Cortex of kidney (tissue), 1 donor: ENCODE measurements at places on chromosomes 1 and 21.

GRCh38 chr1:228687587-228687986, 47.7 kb upstream of the RHOU start:
- no peak for DNase-seq

- DNase-seq: no peak
Measured at GRCh38 chr1:153745417-153745816, 17.6 kb downstream of the INTS3 start.

GRCh38 chr1:178232108-178232507, 138.2 kb downstream of the RASAL2 start:
- DNase-seq: no peak

GRCh38 chr1:5507340-5507739, 484.9 kb downstream of the NPHP4 start:
- no peak for DNase-seq

DNA sequence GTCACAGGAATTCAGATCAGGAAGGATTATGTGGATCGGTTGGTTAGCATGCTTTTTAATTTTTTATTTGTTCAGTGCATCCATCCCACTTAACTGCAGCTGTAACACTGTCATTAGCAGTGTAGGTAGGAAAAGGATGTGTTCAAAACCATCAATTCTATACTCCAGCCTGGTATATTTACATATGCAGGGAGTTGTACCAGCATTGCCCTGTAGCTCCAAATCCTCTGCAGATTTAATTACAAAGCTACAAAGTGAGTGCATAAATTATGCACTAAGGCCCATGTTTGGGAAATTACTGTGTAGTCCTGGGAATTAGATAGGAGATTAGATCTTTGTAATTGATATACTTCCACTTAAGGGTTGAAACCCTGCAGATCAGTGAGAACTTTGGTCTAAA, 15.9 kb upstream of the OSBPL9 start:
- DNase-seq: no peak

DNA sequence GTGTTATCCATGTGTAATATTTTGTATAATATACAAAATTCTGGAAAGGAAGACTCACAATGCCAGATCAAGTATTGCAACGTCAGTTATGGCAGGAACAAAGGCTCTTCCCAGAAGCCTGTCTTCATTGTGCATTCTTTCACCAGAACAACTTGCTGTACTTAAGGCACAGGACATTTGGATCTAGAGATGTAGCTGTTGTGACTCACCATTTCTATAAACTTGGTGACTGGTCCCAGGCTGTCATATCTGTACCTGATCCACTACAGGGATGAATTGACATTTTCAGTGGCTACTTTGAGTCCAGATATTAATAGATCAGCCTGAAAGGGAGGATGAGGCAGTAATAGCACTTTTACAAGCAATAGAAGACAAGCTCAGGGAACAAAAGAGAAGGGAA, 299.8 kb downstream of the DISC1 start:
- DNase-seq: no peak
